Caudate nucleus (tissue), 63 donors: ENCODE measurements at places on chromosomes 11 and 22.

- DNase-seq, result peak; percentile 18
Measured at GRCh38 chr11:131246663-131247062, 123.8 kb upstream of the NTM start.

DNA sequence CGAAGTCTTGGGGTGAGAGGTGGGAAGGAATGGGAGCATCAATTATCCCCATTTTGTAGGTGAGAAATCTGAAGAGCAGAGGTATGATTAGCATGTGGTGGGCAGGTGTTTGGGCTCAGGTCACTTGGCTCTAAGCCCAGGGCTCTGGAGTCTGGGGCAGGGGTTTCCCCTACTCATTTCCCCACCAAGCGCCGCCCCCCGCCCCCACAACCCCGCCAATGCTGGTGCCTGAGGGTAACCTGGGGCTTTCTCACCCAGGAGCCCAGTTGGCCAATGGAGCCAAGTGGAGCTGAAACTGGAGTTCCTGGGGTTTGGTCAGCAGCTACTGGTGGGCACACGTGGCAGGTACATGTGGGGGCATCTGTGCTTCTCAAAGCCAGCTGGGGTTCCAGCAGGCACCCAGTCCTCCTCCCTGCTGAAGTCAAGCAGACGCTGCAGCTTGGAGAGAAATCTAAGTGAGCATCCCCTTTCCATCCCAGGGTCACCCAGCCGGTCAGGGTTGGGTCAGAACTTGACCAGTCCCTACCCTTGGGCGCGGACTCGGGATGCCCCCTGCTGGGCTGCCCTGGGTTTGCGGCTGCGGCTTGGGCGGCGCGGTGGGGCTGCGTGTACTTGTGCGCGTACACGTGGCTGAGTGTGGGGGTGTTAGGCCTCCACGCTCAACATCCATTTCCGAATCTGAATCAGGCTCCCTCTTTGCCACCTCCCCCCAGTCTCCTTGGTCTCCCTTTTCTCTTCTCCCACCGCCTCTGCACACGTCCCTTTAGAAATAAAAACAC is 1.7 kb upstream of the CHRM1 start:
- DNase-seq, result peak; percentile 50

DNA sequence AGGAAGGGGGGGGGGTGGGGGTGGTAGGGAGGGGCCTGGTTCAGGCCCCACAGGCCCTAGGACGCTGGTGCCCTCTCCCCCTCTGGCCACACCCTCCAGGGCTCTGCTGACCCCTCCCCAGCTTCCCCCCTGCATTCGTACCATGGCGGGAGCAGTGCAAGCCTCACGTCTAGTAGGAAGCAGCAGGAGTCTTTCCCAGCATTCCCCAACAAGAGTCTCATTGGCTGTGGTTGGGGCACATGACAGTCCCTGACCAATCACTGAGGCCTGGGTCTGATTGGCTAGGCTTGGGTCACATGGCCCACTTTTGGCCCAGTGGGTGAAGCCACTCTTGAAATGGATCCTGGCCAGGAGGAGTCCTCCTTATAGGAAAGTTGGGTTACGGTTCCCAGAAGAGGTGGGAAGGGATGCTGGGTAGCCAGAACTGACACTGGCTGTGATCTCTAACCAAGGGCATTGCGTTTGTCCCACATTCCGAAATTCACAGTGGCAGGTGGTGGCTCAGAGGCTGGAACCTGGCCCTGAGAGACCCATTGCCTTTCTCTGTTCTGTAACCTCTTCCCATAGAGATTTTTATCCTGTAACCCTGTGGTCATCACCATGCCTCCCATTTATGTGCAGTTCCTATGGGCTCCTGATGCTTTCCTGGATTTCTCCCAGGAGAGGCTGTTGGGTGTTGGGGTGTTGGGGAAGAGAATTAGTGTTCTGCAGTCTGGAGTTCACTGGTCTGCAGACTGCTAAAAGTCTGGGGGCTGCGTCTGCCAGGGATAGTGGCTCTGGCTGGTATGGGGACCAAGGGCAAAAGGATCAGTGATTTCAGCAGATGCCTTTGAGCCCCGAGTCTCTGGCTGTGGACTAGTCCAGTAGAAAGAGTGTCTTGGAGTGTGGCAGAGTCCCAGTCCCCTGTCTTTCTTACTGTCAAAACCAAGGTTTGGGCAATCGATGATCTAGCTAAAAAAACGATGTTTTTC is 58.9 kb upstream of the MYEOV start:
- no peak for DNase-seq

GRCh38 chr22:30891781-30892180 is 76.8 kb downstream of the MORC2 start:
- DNase-seq, result no peak

DNA sequence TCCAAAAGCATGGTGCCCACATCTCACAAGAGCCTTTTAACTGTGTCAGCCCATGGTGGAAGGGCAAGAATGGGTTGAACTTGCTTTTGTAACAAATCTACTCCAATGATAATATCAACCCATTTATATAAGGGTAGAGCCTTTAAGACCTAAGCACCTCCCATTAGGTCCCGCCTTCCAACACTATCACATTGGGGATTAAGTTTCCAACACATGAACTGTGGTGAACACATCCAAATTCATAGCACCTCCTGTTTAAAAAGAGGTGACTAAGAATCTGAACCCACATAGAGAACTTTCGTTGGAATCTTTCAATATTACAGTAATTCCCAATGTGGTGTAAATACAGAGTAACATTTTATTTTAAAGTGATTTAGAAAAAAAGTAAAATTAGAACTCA is 9.2 kb upstream of the CNTF start:
- DNase-seq, result no peak

GRCh38 chr11:59076876-59077571 is 9.1 kb upstream of the GLYATL1B start:
- no peak for DNase-seq

DNA sequence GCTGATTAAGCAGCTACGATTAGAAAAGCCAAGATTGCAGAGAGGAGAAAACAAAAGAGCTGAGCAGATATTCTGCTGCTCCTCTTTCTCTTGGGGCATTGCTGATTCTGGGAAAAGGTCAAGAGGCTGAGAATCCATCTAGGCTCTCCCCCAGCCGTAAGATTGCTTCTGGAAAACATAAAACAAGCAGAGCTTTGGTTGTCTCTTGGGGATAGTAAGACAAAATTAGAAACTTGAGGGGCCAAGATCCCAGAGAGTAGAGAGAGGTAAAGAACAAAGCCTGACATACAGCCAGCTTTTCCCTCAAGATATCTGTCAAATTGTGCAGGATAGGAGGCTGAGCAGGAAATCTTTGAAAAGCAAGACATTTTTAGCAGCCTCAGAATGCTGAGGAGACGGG is 158.2 kb downstream of the TTC28 start:
- DNase-seq, result no peak

DNA sequence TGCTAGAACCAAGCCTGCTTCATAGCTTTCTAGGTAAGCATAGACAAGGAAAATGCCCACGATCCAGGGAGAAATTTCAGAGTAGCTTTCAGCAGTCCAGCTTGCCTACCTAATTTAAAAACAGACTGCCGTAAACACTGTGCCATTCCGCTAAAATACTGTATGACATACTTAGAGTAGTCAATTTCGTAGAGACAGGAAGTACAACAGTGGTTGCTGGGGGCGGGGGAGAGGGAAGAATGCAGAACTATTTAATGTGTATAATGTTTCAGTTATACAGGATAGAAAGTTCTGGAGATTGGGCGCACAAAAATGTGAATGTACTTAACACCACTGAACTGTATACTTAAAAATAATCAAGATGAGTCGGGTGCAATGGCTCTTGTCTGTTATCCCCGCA is 56.7 kb downstream of the C11orf58 start:
- DNase-seq, result no peak
